ENCODE measurements at places on chromosomes 12 and 14.

GRCh38 chr12:109178532-109178931 is 62.1 kb downstream of the ACACB start:
- no peak for DNase-seq

DNA sequence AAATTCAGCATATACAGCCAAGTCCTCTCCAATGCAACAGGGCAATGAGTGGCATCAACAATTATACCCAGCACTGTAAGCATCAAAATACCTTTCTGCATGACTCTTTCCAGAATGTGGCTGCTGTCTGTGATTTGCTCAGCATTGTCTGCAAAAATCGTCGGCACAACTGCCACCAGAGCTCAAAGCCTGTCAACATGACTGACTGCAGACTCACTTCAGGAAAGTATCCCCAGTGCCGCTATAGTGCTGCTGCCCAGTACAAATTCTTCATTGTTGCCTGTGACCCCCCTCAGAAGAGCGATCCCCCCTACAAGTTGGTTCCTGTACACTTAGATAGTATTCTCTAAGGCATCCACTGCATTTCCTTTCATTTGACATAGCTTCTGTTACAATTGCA is 735 bp downstream of the RNASE6 start:
- no peak for DNase-seq

DNA sequence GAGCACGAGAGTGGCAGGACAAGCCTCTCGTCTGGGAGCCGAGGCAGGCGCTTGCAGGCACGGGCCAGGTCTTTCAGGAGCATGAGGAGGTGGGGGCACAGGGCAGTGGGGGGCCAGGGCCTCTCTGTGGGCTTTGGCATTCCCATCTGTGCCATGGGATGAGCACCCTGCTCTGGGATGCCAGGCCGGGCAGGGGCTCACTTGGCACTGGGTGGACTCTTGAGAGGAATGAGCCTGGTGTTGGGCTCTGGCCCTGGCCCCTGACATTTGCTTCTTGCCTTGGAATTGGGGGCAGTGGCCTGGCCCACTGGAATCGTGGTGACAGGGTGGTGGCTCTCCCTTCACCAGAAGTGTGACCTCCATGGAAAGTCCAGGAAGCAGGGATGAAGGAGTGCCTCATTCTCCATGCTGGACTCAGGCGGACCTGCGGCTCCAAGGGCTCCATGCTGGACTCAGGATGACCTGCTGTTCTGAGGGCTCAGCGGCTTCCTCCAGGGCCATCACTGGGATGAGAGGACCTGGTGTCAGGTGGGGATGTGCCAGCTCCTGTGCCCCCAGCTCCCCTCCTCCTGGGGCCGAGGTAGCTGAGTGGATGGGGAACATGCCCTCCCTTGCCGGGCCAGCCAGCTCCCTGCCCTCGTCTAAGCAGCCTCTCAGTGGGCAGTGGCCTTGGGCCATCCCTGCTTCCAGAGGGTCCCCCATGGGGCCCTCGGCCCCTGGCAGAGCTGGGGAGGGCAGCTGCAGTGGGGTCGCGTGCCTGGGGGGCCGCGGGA is 220.3 kb downstream of the KIF26A start:
- no peak for DNase-seq

- no peak for DNase-seq
Measured at GRCh38 chr14:100325958-100326357, 2.8 kb downstream of the SLC25A47 start.

- no peak for DNase-seq
Measured at GRCh38 chr14:34867199-34867598, 8.0 kb downstream of the BAZ1A start.

DNA sequence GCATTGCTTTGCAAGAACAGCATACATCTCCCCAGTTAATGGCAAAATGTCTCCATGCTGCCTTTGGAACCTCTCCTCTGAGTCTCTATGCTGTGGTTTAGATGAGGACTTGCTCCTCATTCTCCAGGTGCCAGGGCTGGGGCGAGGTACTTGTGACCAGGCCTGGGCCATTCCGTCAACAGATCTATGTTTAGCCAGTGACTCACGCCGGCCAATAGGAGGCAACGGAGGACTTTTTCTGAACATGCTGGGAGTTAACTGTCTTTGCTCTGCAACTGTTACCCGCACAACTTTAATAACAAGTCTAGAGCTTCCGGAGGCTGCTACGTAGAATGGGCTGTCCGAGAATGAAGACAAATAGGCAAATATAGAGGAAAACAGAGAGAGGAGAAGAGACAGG is 214.2 kb downstream of the GLT1D1 start:
- DNase-seq, result no peak

- no peak for DNase-seq
Measured at GRCh38 chr14:90756755-90757345, 59.4 kb downstream of the TTC7B start.

DNA sequence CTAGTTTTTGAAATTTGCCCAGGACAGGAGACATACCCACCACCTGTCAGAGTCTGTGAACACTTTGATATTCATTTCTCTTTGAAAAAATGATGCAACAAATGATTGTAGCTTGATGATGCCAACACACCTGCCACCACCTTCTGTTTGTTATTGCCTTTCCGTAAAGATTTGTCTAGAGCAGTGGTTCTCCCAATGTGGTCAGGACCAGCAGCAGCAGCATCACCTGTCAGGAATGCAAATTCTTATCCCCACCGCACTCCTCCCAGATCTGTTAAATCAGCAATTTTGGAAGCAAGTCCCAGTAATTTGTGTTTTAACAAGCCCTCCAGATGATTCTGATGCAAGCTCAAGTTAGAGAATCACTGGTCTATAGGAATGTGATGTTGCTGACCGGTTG is 9.9 kb downstream of the CCDC175 start:
- DNase-seq, result no peak

- peak; percentile 56 for DNase-seq
Measured at GRCh38 chr12:12606781-12607589, 4.7 kb upstream of the CREBL2 start.
